Spleen (tissue), 13 donors: ENCODE measurements at places on chromosomes 2 and 18. TPM values are rescaled to one million over a fixed set of nuclear protein-coding genes. Genes with fewer than 3 reads are reported as not detected.

Gene DOCK10
- polyA plus RNA-seq: 12.5 TPM

Gene MARCHF4
- polyA plus RNA-seq: not detected

Gene CCDC85A
- polyA plus RNA-seq: 0.07 TPM

DNA sequence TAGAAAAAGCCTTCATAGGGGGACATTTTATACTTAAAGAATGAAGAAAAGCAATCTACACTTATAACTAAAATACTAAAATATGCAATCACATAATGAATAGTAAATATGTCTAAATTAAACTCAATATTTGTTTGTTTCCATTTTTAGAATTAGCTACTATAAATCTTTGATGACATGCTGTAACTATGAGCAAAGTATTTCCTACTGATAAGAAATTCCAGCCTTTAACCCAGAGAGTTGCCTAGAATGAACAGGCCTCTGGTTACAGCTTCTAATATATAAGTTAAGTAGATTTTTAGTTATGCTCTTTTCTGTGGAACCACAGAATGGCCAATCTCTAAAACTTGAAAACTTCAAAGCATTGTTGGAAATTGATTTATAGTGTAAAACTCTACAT is 1465.6 kb upstream of the ZEB2 start:
- no peaks in the 10 kb centered on the region for H3K4me1 ChIP-seq
- no peak for DNase-seq
- no peaks in the 10 kb centered on the region for H3K27me3 ChIP-seq
- H3K36me3 ChIP-seq: no peaks in the 10 kb centered on the region

DNA sequence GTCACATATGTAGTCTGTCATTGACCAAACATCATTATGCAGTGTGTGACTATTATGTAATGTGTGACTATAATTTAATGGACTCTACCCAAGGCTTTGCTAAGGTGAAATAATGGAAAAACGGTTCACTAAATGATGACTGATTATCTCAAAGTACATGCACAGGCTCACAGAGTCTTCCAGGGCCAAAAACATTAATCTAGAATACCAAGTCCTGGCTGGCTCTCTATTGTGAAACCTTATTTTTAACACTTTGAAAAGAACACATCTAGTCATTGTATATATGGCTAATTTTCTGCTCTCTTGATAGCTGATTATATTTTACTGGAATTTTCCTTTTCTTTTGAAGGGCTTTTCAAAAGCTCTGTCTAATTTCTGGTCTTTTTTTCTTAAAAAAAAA is 102.9 kb upstream of the THUMPD2 start:
- no peak overlapping the region for H3K27ac ChIP-seq
- H3K4me3 ChIP-seq: no peak overlapping the region
- H3K4me1 ChIP-seq: no peaks in the 10 kb centered on the region
- H3K27me3 ChIP-seq: no peaks in the 10 kb centered on the region

GRCh38 chr18:63468575-63468974 is 8.2 kb upstream of the SERPINB5 start:
- H3K4me1 ChIP-seq: no peaks in the 10 kb centered on the region
- H3K36me3 ChIP-seq: no peaks in the 10 kb centered on the region
- no peaks in the 10 kb centered on the region for H3K27me3 ChIP-seq
- no peak overlapping the region for H3K4me3 ChIP-seq
- DNase-seq: no peak

- no peak for DNase-seq
- H3K36me3 ChIP-seq: no peaks in the 10 kb centered on the region
- H3K27me3 ChIP-seq: no peaks in the 10 kb centered on the region
- H3K27ac ChIP-seq: no peak overlapping the region
- no peak overlapping the region for H3K4me3 ChIP-seq
These were observed 82.6 kb upstream of the NEDD4L start for GRCh38 chr18:57961411-57961810.
